ENCODE measurements at places on chromosomes 3 and 15.

GRCh38 chr3:194078045-194078821 is 57.7 kb upstream of the HES1 start:
- DNase-seq, result no peak

DNA sequence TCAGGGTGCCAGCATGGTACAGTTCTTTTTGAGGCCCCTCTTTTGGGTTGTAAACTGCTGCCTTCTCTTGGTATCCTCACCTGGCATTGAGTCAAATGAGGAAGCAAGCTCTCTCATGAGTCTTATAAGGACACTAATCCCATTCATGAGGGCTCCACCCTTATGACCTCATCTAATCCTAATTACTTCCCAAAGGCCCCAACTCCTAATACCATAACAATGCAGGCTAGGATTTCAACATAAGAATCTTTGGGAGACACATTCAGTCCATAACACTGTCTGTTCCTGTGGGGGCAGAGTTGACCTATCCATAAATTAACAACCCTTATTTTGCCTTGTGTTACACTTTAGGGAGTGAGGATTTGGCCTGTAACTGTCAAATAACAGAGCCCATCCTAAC is 278.3 kb downstream of the LRTM1 start:
- no peak for DNase-seq

DNA sequence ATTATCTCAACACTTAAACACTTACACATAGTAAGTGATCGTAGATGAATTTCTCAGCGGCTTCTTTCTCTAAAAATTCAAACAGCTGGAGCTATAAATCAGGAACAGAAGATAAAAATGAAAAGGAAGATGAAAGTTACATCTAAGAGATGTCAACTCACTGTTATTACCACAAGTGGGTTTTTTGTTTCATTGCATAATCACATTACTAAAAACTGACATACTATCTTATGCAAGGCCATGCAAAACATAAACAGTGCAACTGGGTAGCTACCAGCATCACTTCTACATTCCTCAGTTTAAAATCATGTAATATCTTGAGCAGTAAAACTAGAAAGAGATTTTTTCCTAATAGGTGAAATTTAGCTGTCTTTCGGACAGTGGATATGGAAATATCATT is 14.9 kb downstream of the MINDY4B start:
- DNase-seq, result no peak

GRCh38 chr3:115624029-115624741 is 875 bp downstream of the GAP43 start:
- no peak for DNase-seq

- no peak for DNase-seq
These were observed 5.4 kb downstream of the CRABP1 start for GRCh38 chr15:78345396-78346125.

DNA sequence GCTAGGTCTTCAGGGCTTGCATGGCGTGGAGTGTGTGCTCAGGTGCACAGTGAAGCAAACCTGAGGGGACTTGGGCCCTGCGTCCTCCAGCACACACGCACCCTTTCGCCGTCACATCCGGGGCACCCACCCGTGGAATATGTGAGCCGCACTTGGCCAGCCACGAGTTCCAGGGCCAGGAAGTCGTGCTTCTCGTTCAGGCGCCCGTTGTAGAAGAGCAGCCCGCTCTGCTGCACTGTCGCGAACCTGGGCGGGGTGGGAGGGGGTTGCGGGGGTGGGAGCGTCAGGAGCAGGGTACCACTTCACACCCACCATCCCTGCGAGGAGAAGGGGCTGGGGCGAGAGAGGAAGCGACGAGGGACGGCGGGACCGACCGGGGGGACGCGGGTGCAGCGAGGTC is 7.1 kb downstream of the CELSR3 start:
- DNase-seq, result no peak

DNA sequence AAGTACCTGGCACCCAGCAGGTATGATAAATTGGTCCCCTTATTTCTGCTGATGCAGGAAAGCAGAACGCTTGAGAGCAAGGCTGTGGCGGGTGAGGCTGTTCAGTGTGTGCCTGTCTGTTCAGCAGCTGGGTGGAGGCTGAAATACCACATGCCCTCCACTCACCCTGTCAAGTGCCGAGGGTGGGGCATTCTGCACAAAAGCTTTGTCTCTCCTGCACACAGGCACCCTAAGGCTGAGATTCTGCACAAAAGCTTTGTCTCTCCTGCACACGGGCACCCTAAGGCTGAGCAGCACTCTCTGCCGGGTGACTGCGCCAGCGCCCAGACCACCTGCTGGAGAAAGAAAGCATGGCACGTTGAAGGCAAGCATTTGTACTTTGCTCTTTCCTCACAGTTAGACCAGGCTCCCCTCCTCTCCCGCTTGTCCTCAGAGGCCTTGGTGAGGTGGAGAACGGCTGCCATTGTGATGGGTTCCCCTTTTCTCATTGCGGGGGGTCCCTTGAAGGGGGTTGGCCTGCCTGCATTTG is 97.5 kb downstream of the BDH1 start:
- no peak for DNase-seq

GRCh38 chr3:119774444-119774843 is 7.5 kb upstream of the NR1I2 start:
- no peak for DNase-seq

DNA sequence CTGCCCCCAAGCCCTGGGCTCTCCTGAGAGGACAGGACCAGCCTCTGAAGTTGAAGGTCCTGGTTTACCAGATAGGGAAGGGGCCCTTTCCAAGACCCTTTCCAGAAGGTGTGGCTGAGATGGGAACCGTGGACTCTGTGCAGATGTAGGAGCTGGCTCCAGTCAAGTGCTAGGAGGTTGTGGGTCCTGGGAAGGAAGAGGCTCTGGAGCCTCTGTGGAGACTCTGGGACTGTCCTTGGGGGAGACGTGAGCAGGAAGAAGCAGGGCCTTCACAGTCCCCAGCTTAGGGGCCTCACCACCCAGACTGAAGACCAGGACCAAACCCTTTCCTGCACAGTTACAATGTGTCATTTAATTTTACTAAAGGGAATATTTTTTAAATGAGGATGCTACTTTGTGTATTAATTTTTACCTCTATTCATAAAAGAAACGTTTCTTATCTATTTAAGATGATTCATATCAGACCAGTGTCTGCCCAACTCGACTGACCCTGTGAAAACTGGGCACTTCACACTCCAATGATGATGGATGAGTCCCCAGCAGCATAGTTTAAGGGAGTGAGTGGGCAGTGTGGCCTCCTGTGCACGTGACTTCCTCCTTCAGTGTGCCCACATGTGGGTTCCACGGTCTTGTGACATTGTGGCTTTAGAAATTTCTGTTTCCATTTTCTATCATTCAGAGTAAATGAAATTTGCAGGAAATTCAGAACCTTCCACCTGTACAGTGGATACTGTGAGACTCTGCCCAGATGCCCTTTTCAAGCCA is 10.9 kb downstream of the CCR5AS start:
- no peak for DNase-seq

DNA sequence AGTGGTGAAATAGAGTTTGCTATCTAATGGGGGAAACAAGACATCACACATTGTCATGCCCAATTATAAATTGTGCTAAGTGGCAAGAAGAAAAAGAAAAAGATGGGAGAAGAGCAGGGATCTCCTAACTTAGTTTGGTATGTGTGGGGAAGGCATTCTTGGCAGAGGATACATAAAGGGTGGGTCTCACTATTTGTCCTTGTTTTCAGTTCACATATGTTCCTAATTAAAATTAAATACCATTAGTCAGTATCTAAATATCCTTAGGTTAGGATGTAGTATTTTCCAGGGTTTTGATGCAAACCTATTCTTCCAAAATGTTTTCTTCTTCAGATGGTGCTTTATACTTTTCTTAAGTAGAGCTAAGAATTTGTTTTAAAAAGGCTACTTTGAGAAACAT is 173.7 kb downstream of the B3GALNT1 start:
- DNase-seq, result no peak

DNA sequence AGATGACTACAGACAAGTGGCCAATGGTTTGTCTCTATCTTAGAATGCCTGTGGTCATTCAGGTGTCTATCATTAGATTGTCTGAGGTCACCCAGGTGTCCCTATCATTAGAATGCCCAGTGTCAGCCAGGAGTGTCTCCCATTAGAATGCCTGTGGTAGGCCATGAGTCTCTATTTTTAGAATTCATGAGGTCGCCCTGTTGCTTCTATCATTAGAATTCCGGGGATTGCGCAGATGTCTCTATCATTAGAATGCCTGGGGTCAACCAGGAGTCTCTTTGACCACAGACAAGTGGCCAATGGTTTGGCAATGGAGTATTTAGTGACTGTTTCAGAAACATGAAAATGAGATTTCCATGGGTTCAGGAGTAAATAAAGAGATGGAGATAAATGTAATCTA is 7.6 kb downstream of the RTP2 start:
- no peak for DNase-seq

DNA sequence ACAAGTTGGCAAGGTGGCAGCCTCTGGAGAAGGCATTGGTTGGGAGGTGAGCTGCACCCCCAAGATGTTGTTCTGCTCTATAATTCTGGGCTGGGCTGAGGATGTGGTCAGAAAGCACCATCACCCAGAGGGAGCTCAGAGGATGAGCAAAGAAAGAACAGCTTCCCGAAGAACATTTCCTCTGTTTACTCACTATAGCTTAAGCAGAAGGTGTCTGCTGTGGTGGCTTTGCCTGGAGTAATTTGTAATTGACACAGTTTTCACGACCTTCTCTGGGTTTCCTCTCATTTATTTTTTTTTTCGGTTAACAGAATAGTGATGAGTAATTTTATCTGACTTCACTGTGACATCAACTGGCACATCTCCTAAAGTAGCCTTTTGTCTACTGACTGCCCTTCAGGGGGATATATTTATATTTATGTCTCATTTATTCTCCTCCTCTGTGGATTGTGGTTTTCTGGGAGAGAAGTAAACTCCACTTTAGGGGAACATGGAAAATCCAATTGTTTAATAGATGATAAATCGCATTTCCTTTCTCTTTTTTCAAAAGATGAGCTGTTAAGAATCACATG is 49.5 kb upstream of the ABHD17C start:
- DNase-seq, result no peak

DNA sequence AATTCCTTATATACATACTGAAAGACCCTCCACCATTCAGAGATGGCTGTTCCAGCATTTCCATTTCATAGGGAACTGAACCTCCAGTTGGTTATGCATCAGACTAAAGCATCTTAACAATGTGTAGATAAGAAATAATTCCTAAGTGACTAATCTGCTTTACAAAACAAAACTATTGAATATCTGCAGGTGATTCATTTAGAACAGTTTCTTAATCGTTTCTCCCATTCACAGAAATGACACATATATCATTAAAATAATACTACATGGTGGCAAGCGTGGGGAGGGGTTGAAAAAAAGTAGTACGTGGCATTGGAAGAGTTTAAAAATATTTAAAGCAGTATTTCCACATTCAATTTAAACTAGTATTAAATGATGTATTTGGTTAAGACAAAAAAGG is 19.5 kb downstream of the COPS2 start:
- no peak for DNase-seq

- DNase-seq, result no peak
These were observed 58.8 kb upstream of the GOLGA8B start for GRCh38 chr15:34642247-34642646.

- DNase-seq, result no peak
These were observed 123.9 kb downstream of the FOXB1 start for GRCh38 chr15:60128000-60128376.

GRCh38 chr3:29468187-29468586 is 187.3 kb downstream of the RBMS3 start:
- no peak for DNase-seq

DNA sequence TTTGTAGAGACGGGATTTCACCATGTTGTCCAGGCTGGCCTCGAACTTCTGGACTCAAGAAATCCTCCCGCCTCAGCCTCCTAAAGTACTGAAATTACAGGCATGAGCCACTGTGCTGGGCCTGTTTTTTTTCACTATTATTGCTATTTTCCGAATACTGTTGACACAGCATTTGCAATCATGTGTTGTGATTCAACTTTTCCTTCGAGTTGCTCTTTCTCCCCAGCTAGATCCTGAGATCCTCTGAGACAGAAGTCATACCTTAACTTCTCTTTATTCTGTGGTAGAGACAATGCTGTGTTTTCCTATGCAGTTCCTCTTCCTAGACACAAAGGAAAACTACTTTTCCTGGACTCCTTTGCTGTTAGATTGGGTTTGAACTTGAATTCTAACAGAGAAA is 46.4 kb upstream of the USP3 start:
- DNase-seq, result no peak

GRCh38 chr3:14533457-14533958 is 6.6 kb downstream of the GRIP2 start:
- no peak for DNase-seq

- DNase-seq, result no peak
These were observed 15.7 kb upstream of the ZBTB20 start for GRCh38 chr3:115162759-115163158.

DNA sequence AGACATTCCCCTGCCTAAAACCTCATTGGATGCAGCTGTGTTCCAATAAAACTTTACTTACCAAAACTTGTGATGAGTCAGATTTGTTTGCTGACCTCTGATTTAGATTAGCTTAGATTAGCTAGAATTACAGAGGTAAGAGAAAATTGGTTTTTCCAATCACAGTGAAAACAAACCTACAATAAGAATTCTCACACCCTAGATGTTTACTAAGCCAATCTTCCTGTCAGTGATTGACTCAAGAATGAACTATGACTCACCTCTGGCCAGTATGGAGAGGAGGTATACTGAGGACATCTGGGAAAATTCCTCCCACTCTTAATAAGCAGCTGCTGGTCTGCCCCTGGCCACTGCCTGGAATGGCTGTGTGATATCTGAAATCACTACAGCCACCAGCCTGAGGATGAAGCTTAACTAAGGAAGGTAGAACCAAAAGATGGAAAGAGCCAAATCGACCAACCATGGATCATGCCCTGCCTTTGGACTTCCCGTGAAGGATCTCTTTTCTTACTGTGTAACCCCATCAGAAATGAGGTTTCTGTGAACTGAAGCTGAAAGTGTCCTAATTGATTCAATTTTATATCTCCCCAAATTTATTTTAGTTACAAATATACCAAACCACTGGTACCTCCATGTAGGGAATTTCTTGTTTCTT is 19.0 kb upstream of the GHSR start:
- no peak for DNase-seq
